ENCODE measurements at places on chromosomes 1 and 21.

- no peak for DNase-seq
Observed at GRCh38 chr1:113875714-113876113, 4.2 kb upstream of the PTPN22 start.

- DNase-seq = no peak
Observed at GRCh38 chr1:41539418-41539805, 54.9 kb upstream of the EDN2 start.

- DNase-seq = no peak
Observed at GRCh38 chr1:40311692-40312091, 5.4 kb downstream of the COL9A2 start.

DNA sequence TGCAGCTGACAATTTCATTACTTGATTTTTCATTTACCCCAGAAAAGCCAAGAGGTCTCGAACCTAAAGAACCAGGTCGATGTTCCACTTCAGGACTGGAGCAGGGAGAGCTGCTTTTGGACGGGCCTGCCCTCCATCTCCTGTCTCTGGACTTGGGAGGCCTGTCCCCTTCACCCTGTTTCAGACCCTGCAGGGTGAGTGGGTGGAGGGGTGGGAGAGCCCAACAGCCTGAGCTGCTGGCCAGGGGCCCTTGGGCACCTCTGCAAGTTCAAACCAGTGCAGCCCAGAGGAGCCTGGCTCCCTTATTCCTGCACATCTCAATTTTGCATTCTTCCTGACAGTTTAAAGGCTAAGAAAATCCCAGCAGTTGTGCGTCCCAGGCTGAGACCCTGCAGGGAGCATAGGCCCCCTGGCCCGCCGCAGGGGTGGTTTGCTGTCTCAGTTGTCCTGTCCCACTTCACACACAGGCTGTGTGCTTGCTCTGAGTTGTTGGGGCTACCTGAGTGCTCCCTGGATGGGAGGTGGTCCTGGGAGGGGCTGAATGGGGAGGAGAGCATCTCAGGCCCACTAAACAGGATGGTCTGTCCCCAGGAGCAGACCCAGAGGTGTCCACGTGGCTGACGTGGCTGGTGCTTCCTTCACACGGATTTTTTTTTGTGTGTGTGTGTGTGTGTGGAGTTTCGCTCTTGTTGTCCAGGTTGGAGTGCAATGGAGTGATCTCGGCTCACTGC, 443.7 kb downstream of the PTPRU start:
- DNase-seq = no peak

DNA sequence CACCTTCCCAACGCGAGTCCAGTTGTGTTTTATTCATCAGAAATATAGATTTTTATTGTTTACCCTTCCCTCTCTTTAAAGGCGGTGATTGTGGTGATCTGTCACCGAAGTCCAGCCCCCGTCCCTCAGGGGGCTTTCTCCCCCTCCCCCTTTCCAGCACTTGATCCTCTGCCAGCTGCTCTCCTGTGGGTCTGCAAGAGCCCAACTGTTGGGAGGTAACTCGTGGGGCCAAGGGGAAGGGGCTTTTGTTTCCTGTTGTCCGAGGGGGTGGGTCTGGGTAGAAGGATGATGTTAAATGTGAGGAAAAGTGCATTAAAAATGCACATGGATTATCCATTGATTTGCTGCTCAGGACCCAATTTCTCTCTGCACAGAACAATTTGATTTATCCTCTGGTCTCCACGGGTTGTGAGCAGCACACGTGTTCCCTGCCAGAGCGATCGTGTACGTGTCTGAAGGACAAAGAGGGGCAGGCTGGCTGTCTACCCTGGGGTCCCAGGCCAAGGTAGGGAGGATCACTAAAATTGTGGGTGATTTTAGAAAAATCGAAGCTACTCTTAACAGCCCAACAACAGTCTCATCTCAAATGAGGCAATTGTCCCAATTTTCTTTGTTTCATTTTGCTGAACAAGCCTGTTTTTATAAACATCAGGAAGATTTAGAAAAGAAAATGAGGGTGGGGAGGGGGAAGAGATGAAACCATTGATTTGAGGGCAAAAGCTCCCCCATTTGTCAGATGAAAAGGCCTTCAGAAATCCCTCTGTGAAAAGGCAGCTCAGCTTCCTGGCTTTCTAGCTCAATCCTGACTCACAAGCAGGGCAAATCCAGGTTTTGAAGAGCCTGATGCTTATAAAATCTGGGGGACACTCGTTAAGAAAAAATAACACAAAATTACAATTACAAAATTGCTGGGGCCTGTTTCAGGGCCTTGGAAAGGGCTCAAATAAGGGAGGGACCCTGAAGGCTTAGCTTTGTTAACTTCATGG, 176.2 kb downstream of the RHOU start:
- DNase-seq = no peak

DNA sequence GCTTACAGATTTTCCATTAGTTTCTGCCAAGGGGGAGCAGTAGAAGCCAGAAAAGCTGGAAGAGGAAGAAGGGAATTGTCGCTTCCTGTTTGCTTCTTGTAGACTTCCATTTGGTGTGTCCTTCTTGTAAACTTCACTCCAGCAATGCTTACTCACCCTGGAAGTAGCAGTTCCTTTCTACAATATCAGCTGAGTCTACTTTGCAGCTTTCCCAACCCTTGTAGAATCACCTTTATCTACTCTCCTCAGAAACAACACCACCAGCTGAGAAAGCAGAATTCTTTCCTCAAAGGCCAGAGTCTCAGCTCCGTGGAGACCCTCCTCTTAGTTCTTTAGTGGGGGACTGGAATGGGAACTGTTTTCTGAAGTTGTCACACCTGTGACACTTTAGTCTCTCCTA, 1136.7 kb upstream of the TMPRSS15 start:
- DNase-seq = no peak

GRCh38 chr1:181531951-181532600, 48.8 kb downstream of the CACNA1E start:
- DNase-seq = no peak

- no peak for DNase-seq
Observed at GRCh38 chr1:983798-984475, 2.0 kb upstream of the PERM1 start.

DNA sequence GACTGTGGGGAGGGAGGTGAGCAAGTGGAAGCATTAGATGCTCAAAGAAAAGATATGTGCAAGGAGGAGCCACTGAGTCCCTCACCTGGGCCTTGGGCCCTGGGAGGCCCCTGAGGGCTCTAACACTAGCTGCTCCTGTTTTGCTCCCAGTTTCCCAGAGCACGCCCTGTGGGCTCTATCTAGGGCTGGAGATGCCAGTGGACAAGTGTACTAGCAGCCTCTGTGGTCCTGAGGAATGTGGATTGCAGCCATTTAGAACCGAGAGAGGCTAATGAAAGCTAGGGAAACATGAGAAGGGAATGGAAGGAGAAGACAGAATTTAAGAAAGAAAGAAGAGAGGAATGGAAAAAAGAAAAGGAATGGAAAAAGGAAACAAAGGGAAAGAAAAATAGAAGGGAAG, 10.0 kb upstream of the TBX15 start:
- DNase-seq = no peak

DNA sequence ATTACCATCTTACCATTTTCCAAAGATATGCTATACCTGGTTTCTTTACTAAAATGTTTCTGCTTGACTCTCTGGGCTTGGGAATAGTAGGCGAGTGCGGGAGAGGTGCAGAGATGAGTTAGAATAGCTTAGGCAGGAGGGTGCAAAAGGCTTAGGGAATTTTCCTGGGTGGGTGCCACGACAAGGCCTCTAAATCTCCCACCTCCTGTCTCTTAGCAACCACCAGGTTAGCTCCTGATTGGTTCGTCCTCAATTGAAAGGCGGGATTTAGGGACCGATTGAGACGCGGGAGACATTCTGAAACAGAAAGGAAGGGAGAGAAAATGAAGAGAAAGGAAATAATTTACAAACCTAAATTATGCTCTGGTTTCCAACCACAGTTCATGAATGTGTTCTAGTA, 3.1 kb downstream of the ACKR1 start:
- no peak for DNase-seq

- no peak for DNase-seq
Observed at GRCh38 chr1:179099891-179100290, 18.0 kb downstream of the TOR3A start.

- DNase-seq = peak; percentile 93
Observed at GRCh38 chr1:115302390-115302961, 35.6 kb downstream of the NGF start.

All from fibroblast of skin of right quadriceps (primary cell).